ENCODE measurements at places on chromosomes 12 and 14.
A peak's percentile ranks its signal among the peaks of the same experiment; 100 is the strongest.

DNA sequence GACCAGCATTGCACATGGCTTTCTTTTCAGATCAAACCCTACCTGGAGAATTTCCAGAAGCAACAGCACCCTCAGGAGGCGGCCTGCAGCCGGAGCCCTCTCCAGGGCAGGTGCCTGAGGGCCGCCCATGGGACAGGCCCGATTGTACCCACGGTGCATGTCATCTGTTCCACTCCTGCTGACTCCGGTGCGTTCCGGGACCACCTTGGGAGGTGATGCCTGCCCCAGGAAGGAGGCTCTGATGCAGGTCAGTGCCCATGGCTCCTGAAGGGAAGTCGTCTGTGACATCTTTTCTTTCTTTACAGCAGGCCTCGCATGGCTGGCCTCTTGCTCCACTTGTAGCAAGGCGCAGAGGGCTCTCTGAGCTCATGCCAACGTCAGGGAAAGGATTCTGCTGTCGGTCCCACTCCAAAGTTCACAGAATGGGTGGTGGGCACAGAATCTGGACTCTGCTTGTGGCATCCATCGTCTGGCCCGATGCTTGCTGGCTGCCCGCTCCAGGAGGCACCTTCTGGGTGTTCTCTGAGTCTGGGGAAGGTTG is 160.7 kb upstream of the RTL1 start:
- no peak for DNase-seq

DNA sequence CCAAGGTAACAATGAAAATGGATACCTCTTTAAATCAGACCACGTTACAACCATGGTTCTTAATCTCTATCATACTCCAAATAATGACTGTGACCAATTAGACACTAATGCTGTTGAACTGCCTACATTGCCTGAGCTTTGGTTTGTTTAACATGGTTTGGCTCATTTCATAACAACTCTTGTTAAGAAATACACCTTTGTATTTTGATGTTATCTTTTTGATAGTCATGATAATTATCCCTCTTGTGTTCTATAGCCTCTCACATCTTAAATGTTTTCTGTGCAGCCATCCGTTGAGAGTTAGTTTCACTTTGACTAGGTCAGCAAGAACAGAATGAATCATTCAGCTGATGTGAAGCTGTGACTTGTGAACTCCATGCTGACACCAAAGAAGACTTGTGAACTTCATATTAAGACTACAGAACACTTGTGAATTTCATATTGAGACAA is 75.5 kb upstream of the RERGL start:
- peak; percentile 29 for DNase-seq

DNA sequence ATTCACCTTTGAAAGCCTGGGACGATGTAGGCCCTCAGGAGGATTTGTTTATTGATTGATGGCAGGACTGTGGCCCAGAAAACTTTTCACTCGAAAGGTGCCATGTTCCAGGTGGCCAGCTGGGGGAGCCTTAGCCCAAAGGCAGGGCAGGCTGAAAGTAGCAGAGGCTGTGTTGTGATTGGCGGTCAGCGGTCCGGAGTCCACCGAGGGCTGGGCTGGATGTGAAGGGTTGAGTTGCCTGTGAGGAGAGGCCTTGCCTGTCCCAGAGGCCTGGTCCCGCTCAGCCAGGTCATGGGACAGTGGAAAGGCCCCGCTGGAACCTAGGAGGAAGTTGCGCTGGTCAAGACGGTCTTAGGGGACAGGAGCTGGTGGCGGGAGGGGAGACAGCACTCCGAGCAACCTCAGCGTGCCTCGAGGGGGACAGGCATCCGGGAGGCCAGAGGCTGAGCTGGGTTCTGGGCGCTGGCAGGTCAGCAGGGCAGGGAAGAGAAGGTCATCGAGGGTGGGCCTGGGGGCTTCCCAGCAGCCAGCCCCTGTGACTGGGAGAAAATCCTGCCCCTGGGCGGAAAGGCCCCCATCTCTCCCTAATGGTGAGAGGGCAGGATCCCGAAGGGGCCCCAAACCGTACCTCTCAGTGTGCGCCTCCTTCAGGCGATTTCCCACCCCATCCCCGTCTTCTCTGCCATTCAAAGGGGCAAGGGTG is 26.3 kb downstream of the CMA1 start:
- DNase-seq: no peak

DNA sequence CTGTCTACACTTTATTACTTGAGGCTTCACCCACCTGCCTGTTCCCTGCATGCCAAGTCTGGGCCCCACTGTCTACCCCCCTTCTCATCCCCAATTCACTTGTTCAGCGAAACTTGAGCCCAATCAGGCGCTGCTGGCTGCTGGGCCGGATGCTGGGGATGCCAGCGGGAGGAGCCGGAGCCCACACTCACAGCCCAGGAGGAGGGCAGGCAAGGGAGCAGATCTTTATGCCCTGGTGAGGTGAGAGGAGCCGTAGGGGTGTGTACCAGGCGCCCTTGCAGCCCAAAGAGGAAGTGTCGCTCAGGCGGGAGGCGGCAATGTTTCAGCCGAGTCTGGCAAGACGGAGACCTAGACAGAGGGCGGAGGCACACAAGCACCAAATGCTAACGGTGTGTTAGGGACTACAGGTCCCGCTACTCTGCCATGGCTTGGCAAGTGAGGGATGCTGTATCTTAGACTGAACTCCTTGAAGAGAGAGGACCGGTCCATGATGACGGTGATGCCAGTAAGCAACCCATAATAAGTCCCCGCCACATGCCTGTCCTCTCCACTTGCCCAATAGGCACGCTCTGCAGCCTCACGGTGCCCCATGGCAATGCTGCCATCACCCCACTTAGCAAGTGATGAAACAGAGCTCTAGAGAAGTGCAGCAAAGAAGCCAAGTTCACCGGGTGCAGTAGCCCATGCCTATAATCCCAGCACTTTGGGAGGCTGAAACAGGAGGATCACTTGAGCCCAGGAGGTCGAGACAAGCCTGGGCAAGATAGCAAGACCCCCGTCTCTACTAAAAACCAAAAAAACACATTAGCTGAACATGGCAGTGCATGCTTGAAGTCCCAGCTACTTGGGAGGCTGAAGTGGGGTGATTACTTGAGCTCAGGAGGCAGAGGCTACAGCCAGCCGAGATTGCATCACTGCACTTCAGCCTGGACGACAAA is 41.6 kb downstream of the LRRC74A start:
- DNase-seq: no peak

DNA sequence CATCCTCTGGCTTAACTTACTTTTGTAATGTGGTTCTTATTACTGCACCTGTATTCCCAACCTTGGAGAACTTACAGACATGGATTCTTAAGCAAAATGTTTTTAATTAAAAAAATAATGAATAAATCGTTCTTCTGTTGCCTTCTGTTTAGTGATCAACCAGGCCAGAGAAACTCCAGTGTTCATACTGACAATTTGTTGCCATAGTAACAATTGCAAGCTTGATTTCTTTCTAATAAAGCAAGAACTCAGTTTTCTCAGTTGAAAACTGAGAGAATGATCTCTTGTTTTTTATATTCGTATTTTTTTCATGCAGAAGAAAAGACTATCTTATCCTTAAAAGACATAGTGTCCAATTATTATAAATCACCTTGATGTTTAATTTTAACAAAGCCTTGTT is 106.5 kb upstream of the LMNTD1 start:
- DNase-seq: no peak

DNA sequence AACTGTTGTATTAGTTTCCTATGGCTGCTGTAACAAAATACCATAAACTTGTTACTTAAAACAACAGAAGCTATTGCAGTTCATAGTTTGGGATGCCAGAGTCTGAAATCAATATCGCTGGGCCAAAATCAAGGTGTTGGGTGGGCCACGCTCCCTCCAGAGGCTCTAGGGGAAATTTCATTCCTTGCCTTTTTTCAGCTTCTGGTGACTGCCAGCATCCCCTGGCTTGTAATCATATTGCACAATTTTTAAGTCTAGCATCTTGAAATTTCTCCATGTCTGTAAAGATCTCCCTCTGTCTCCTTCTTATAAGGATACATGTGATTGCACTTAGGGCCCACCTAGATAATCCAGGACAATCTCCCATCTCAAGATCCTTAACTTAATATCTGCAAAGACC is 48.8 kb upstream of the GARIN6 start:
- DNase-seq: no peak
